NCI-H1417 (cell line): ENCODE measurements at places on chromosomes 1 and 21.

DNA sequence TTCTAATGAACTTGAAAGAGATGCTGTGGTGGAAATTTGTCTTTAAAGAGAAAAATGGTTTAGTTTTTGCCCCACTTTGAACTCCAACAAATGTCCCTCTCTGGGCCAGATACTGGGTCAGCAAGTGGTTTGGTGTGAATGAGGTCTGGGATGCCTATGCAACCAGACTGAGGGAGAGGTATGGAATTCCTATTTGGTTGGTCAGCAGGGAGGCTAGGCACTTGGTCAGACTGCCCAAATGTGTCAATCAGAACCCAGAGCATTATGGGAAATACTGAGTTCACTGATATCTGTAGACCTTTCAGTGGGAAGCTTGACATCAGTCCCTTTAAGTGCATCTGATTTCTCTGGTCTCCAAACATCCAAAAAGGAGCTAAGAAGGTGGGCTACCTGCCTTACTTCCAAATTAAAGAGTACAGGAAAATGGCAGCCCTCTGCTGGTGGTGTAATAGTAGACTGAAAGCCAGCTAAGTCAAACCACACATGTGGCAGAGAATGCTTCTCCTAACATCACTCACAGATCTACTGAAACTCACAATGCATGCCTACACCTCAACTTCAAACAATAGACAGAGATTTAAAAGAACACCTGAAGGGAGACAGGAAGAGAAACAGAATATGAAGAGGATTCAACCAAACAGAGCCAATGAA is 510.1 kb downstream of the PLA2G4A start:
- DNase-seq, result no peak

DNA sequence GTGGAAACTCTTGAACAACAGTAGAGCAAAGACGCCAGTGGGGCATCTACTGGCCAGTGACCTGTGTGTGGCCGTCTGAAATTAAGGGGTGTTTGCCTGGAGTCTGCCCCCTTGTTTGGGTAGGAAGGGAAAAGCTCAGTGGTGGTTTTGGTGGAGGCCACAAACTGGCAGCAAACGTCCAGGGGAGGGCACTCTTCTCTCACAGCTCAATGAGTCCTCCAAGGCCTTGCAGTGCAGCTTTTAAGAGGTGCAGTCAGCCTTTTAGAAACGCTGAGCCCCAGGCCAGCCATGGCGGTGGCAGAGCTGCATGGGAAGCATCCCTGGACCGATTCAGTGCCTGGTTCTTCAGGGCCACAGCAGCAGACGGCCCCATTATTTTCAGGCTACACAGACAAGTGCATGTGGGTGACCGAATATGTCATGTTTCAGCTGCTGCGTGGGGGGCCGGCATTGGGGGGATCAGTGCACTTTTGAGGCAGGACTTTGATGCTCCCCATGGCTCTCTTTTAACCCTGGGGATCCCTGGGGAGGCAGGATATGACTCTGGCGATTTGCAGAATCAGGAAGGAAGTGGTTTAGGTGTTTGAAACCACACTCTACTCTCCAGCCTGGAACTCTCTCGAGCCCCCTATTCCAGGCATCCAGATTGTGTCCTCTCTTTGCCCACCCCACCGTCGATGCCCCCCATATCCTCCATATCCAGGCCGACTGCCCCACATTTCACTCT is 414.0 kb downstream of the PRDM2 start:
- peak; percentile 39 for DNase-seq

- DNase-seq, result no peak
Measured at GRCh38 chr1:199042193-199042592, 403.4 kb downstream of the PTPRC start.

DNA sequence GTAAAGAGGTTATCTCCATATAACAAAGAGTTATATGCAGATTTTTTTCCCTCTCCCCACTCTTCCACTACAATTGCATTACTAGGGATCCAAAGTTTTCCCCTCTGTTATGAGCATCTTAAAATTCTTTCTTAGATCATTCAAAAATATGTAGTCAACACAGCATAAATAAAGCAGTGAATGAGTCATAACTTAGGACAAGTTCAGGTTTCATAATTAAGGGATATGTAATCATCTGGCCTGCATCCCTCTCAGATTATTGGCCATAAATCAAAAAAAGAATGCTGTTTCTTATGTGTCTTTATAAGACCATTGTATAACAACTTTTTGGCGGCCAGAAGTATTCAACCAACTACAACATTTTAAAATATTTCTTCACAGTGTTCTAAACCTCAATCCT is 1526.1 kb downstream of the KCNT2 start:
- no peak for DNase-seq

DNA sequence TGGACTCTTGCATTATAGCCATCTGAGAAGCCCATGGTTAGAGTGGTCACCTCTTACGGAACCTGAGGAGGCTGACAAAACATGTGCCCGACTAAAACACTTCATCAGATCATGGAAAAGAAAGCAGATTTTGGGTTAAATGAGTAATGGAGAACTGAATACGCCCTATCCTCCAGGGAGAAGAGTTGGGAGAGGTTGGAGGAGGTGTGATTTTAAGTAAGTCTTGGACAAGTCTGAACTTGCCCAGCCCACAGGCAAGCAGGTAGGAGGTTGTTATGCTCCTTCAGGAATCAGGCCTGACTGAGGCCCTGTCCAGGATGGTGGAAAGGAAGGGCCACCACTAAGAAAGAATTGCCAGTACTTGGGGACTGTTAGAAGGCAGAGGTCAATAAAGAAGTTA is 255.8 kb downstream of the TGFB2 start:
- no peak for DNase-seq
